Hepatic stellate cell (primary cell): ENCODE measurements at places on chromosomes 6 and 20.

DNA sequence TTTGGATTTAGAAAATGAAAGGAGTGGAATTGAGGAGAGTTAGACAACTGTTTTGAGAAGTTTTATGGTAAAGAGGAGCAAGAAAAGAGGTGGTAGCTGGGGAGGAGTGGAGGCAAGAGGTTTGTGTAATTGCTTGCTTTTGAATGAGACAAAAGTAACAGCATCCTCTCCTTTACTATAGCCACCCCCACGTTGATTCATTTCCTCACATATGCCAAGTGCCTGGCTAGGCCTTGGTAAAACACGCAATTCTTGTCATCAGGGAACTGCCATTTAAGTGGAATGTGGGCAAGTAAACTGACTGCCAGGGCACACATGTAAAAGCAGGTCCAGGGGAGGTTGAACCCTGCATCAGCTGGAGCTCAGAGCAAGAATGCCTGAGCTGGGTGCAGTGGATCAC is 4.1 kb downstream of the MTRES1 start:
- no peak for DNase-seq

- peak; percentile 22 for DNase-seq
Observed at GRCh38 chr6:13710552-13711323, 897 bp downstream of the RANBP9 start.

GRCh38 chr6:133339543-133340384 is 98.6 kb downstream of the EYA4 start:
- DNase-seq = no peak

GRCh38 chr20:5173751-5174150 is 46.9 kb downstream of the CDS2 start:
- no peak for DNase-seq

DNA sequence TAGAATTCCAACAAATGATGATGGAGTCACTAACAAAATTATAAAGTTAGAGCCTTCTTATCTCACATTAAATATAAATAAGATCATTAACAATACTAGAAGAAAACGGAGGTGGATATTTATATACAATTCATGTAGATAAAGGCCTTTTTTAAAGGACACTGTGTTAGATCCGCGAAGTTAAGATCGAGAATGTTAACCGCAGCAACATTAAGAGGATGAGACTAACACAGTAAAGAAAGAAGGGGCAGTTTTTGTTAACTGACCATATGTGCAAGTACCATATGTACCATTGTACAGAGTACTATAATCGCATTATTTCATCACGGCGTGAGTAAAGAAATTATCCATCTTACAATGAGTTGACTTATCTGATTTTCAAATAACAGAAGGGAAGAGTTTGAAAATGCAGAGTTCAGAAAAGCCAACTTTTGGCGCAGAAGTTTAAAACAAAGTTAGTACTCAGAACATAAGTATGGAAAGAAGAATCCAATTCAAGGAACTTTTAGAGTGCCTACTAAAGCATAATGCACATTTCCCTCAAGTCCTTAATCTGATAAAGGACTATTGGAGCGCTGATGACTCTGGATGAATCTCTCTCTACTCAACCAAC is 1.4 kb downstream of the FBXL4 start:
- no peak for DNase-seq

DNA sequence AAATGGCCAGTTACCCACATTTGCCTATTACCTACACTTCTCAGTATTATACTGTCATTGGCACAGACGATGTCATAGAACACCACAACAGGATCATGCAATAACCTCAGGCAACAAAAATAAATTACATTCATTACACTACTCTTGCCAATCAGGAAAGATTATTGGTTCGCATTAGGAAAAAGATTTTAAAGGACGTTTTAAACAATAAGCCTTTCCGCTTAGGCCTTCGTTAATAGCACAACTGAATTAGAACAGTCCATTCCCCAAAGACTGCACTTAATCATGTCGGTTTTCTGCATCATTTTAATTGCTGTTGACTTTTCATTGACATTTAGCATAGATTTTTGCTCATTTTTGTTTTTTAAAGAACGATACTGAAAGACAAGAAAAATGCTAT is 912 bp upstream of the SENP6 start:
- DNase-seq = no peak

DNA sequence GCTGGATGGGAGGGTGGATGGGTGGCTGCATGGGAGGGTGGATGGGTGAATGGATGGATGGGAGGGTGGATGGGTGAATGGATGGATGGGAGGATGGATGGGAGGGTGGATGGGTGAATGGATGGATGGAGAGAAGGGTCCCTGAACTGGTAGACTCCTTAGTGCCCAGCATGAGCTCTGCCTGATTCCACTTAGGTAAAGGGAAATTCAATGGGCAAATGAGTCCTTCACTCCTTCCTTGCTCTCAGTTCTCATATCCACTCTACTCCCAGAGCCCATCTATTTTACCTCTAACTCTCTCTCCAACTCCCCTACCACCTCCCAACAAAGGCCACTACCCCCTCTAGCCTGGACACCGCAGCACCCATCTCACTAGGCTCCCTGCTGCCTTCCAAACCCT is 29.2 kb upstream of the NOL4L start:
- no peak for DNase-seq

DNA sequence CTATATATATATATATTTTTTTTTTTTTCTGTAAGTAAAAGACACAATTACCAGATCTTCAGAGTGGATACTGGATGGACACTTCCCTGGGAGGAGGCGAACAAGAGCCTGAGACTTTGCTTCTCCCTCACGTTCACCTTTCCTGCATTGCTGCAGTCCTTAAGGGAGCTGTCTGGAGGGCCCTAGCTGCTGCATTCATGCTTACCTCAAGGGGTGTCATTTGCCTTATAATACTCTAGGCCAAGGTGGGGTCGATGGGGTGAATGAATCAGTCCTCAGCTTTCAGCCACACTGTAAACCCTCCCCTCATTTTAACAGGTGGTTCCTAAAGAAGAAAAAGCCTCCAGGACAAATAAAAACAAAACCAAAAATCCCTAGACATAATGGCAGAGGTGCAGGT is 34.8 kb upstream of the CD83 start:
- DNase-seq = no peak

GRCh38 chr6:142870787-142871415 is 74.1 kb downstream of the HIVEP2 start:
- no peak for DNase-seq

- no peak for DNase-seq
Observed at GRCh38 chr6:35569011-35569461, 56.3 kb upstream of the TULP1 start.

GRCh38 chr6:42502127-42502526 is 50.4 kb upstream of the TRERF1 start:
- DNase-seq = no peak

DNA sequence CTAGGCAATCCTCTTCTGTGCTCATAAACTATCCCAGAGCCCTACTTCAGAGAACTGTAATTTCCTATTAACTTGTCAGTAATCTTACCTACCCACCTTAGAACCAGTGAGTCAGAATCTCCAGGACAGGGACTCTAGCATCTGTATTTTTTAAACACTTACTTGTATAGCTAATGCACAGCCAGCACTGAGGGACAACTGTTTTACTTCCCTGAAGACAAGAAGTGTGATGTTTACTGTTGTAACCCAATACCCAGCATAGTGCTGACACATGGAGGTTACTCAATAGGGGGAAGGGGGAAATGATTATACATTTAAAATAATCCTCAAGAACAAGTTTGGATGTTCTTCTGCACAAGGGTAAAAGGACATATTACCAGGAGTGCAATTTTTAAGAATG is 130.8 kb downstream of the BTBD9 start:
- DNase-seq = no peak

DNA sequence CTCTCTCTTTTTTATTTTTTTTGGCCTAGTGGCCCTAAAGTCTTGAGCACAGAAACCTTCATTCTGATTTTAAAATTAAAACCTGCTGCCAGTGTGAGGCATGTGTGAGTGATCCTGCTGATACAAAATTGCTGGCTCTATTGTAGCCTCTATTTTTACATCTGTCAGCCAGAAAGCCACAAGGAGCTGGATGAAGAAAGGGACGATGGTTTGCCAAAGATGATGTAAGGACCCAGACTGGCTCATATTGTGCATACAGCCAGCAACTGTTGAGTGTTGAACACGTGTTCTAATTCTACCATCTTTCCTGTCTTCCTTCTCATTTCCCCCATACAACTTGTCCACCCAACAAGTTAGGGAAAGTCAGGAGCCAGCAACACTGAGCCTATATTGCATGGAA is 40.8 kb upstream of the ATXN1 start:
- no peak for DNase-seq

DNA sequence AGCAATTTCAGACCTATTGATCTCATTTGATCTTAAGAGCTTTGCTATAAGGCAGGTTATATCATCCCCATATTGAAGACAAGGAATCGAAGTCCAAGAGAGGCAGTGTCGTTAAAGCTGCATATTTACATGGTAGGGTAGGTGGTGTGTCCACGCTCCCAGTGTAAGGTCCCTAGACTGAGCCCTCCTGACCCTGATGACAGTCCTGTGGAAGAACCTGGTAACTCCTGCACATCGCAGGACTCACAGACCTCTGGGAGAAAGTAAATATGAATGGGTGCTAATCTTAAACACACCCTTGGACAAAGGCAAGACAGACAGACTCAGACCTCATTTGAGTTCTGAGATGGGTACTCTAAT is 602 bp upstream of the HLA-DPB1 start:
- DNase-seq = no peak

- no peak for DNase-seq
Observed at GRCh38 chr6:136614350-136614749, 64.1 kb upstream of the MAP7 start.

- no peak for DNase-seq
Observed at GRCh38 chr6:128526152-128526914, 5.9 kb upstream of the PTPRK start.

GRCh38 chr6:163718537-163718936 is 304.0 kb downstream of the QKI start:
- no peak for DNase-seq

DNA sequence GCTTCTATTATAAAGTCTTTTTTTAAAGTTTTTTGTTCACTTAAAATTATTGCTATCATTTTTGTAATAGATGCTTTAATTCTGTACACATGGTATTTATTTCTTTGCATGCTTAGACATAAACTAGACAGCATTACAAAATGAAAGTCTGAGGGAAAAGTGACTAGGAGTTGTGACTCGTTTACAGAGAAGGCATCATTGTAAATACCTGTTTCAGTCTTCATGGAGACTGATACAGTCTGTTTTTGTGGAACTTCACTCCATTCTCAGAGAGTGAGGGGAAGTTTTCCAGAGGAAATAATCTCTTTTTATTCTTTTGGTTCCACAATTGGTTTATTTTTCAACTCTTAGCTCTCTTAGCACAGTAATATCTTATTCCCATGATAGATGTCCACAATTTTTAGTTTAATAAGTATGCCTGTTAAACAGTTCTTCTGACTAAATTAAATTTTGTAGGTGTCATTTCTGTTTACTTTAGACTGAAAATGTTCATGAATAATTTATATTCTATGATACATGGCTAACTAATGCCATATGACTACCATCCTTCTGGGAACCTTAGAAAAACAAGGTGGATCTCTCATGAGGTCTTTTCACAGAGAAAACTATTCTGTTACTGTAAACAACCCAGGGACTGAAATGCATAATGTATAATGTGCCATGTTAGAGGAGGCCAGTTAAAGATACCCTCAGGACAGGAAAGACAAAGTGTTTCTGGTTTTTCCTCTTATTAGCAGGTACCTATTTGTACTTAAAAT is 69.2 kb downstream of the MYO6 start:
- peak; percentile 3 for DNase-seq

DNA sequence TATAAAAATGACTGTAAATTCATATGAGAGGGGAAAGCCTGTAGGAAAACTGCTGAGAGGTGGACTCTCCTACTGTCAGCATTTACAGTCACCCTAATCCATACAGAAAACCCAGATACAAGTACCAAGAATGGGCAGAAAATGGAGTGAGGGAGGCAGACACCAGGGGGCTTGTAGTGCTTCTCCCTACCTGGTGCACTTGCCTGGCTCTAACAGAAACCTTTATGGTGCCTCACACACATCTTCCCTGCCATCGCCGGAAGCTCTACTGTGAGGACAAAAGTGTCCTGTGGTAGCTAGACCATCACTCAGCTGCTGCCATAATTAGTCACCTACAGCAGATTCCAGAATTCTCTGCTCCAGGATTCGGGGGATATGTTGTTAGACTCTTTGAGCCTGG is 441.3 kb downstream of the TFAP2B start:
- no peak for DNase-seq

GRCh38 chr20:57480444-57481160 is 44.3 kb downstream of the CTCFL start:
- DNase-seq = no peak

GRCh38 chr6:143400258-143401067 is 50.0 kb downstream of the ADAT2 start:
- no peak for DNase-seq

DNA sequence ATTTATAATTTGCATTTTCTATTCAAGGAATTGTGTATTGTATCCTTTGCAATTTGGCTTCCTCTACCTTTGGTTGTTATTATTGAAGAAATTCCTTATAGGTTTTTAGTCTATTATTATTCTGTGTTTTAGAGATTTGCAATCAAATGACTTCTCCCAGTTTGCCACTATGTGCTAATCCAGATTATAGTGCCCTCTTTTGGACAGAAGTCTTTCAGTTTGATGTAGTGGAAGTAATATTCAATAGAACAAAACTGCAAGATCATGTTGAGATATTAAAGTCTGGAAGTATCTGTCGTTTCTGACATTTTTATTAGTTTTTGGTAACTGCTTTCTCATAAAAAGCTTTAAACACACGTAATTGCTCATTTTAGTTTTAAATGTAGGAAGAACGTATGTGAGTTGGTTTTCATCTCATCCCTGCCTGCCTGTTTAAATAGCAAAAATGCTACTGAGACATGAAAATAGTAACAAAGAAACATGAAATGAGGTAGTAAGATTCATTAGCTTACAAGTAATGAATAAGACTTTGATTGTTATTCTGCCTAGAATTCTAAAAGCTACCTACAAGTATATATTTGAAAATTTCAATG is 72.8 kb downstream of the RTN4IP1 start:
- DNase-seq = no peak

GRCh38 chr6:5809450-5809849 is 197.3 kb downstream of the NRN1 start:
- DNase-seq = no peak

DNA sequence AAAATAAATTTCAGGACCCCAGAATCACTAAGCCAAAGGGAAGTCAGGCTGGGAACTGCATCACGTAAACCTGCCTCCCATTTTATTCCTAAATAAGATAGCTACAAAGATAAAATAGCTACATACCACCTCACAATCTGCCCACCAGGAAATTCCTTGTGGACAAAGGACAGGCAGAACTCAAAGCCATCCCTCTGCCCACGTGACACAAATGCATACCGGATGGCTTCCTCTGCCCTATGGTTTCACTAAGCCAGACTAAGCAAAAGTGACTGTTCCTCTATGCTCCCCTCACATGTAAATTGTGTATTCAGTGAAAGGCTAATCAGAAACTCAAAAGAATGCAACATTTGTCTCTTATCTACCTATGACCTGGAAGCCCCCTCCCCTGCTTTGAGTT is 15.0 kb downstream of the MBOAT1 start:
- no peak for DNase-seq

GRCh38 chr6:97405818-97406409 is 122.9 kb upstream of the MMS22L start:
- no peak for DNase-seq

- DNase-seq = no peak
Observed at GRCh38 chr20:44011251-44011940, 96.7 kb downstream of the TOX2 start.

- DNase-seq = no peak
Observed at GRCh38 chr6:52108128-52108527, 20.7 kb upstream of the PKHD1 start.
